Astrocyte of the spinal cord (primary cell): ENCODE measurements at places on chromosomes 5 and 9.

DNA sequence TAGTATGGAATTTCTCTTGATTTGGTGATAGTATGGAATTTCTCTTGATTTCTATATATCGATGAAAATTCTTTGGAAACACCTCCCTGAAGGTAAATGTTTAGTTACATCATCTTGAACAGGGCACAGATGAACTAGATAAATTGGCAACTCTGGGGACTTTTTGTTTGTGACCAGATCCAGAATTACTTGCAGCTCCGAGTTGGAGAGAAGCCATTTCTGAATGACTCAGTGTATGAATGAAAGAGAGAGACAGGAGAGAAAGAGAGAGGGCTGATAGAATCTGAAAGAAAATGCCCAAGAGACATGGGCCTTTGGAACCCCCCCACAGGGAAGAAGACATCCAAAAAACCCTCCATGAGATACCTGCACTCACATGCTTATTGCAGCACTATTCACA lies 14.1 kb downstream of the TNFSF15 start:
- no peak for DNase-seq

- peak; percentile 96 for DNase-seq
Measured at GRCh38 chr5:132293992-132294727, at the start of gene SLC22A4. TSS of gene SLC22A4 (plus strand) at chr5:132294394. CDS start at chr5:132294617, 223 bp downstream.

GRCh38 chr5:6581090-6581489 lies 51.8 kb downstream of the NSUN2 start:
- DNase-seq, result no peak

DNA sequence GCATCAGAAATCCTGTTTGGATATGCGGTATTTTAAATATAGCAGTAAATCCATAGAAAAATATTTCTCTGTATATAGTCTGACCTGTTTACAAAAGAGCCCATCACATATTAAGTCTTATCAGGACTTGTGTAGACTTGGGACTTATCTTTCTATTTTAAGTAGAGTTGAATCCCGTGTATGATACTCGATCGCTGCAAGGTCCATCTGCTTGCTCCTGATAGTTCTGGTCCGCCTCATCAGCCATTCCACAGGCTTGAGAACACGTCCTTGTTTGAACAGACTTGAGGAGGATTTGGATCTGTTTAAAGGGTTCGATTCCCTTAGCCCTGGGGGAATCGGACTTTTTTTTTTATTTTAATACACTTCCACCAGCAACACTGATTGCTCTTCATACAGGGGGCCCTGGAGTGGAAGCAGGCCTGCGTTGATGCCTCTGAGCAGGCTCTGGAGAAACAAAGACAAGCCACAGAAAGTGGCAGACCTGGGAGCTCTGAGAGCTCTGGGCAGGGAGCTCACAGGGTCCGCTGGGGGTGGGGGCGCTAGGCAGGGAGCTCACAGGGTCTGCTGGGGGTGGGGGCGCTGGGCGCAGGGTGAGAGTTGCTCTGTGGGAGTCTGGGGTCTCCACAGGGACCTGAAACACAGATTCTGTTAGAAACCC lies 112.2 kb downstream of the MVB12B start:
- no peak for DNase-seq

DNA sequence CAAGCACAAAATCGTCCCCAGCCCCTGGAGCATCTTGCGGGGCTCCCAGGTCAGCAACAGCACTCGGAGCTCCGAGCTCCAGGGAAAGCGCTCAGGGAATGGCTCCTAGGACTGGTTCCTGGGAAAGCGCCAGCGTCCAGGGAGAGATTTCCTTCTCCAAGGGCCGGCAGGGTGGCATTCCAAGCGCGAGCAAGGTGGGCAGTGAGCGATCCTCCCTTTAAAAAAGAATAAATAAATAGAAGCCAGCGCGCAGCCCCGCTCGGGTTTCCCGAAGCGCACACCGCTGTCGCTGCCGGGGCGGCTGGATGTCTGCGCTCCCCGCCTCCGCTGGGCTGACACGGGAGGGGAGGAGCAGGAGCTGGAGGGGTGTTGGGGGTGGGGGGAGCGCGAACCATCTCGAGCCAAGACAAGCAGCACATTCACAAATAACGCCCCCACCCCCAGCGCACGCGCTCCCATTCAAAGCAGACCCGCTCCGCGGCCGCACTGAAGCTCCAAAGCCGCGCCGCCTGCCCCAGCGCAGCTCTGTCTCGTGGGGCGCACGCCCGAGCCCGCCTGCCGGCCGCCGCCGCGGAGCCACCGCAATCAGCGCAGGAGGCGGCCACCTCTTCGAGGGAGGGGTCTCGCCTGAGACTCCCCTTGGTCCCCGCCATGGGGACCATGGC lies 327.4 kb downstream of the SH3GL2 start:
- no peak for DNase-seq

DNA sequence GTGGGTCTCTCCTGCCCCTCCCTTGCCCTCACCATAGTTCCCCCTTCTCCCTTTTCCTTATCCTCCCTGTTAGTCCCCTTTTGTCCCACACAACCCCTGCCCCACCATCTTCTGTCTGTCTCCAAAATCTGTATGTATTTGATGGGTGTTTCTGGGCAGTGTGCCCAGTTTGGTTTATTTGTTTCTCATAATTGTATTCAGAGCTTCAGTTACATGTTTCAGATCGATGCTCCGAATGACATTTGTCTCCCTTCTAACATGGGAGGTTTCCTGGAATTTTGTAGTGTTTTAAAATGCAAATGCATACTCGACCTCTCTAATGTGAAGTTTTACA lies 22.2 kb downstream of the FBXL7 start:
- DNase-seq, result no peak

- no peak for DNase-seq
Measured at GRCh38 chr9:133969681-133970580, 22.2 kb downstream of the VAV2 start.

GRCh38 chr5:32975656-32976375 lies 264.7 kb downstream of the NPR3 start:
- DNase-seq, result no peak

GRCh38 chr9:108586471-108587139 lies 269.2 kb downstream of the ACTL7B start:
- DNase-seq, result no peak

GRCh38 chr9:128251732-128252100 lies 24.1 kb downstream of the GOLGA2 start:
- no peak for DNase-seq

- DNase-seq, result no peak
Measured at GRCh38 chr9:79213417-79214125, 358.2 kb upstream of the TLE4 start.

DNA sequence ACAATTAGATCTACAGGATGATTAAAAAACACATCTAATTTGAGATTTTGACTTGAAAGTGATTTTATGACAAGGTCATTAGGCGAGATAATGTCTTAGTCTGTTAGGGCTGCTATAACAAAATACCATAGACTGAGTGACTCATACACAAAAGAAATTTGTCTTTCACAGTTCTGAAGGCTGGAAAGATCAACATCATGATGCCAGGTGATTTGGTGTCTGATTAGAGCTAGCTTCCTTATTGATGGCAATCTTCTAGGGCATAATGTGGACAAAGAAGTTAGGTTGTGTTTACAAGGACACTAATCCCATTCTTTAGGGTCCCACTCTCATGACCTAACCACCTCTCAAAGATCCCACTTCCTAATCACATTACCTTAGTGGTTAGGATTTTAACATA lies 256.7 kb downstream of the TUSC1 start:
- no peak for DNase-seq

DNA sequence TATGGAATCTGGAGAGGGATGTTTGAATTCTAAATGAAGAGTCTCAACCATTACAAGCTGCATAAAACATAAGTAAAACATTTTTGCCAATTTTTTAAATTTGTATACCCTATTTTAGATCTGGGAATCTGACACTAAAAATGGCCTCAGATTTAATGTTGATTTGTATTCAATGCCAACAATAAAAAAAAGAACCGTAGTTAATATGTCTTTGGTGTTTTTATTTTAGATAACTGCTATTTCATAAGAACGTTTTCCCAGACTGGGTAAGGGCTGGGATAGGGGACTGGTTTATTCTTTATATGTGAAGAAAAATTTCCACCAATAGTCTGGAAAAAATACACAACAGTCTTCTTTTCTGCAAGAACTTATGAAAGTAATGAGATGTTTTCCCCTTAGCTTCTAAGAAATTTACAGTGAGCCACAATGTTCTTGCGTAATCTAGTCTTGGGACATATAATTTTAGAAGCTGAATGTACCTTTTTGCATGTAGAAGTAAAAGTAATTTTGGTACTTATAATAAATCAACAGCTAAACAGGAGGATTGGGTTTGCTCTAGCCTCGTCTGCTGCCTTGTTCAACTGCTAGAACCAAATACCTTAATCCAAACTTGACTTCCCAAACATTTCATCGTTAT lies 244.6 kb upstream of the EFNA5 start:
- no peak for DNase-seq

DNA sequence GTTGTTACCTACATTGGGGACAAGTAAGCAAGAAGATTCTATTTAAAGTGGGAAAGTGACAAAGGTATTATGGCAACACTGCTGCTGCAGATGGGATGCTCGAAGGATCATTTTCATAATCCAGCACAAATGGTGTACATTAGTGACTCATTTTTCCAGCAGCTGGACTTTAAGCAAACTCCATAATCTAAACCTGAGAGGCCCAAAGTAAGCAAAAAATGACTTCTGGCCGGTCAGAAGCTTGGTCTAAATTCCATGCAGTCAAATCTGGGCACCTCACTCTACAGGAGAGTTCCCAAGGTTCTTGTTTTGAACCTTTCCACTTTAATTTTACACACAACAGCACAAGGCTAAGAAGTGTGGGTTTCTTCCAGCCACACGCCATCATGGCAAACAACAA lies 43.6 kb upstream of the TRAF1 start:
- DNase-seq, result no peak

GRCh38 chr5:164721116-164721515 lies 1215.7 kb downstream of the MAT2B start:
- no peak for DNase-seq

DNA sequence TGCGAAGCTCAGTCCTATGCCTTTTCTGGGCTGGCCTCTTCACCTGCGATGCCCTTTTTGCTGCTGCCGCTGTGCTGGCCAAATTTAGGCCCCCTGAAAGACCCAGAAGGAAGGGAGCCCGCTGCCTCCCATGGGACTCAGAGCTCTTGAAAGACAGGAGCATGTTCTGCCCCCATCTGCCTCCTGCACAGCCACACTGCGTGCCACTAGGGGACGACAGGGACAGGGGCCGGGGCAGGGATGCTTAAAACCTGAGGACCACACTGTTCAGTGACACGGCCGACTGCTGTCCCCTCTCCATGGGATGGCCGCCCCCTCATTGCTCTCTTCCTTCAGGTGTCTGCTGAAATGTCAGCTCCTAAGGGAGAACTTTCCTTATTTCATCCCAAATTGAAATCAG lies 132.4 kb downstream of the ADAMTS2 start:
- DNase-seq, result no peak

DNA sequence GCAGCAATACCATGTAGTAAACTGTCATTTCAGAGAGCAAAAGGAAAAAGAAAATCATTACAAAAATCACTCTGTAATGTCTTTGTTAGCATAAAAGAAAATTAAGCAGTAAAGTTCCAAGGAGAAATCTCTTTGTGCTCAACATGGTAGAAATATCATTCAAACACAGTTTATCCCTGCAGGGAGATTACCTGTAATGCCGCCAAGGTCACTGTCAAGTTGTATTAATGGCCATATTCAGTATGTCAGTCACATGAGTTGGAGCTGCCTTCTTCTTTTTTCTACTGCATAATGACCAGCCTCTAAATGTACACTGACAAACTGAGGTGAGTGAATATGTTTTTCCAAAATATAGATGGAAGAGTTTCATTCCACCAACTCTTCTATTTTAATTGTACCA lies 36.5 kb downstream of the MEF2C start:
- DNase-seq, result no peak

DNA sequence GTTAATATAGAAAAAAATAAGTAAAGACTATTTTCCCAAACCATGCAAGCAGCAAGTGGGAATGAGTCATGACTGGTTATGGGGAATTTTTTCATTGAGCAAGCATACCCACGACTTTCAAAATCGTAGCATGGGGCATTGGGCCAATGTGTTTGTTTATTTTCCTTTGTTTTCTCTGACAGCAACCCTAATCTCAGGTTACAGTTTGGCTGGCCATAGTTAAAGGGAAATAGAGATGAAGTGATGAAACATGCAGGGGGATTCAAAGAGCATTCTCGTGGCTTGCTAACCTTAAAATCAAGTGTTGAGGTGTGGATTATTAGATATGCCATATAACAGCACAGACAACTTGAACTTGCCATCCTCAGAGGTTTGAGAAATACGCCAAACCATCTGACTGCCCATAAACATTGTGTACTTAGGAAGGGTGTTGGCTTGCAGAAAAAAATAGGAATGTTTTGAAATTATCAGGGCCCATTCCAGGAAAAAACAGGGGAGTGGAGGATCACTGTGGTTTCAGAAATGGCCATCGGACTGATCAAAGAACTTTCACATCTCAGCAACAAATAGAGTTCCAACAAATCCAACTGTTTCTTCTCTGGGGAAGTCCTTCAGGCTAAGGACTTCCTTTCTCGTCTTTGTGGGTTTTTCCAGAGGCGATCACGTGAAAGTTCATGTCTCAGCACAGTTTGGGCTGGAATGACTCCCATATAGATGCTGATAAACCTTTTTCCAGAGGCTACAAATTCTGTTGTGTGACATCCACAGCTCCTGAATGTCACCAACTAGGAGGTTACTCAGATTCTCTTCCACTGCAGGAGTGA lies 259.1 kb downstream of the SYK start:
- DNase-seq, result peak; percentile 98

GRCh38 chr9:71303351-71303750 lies 181.9 kb upstream of the TRPM3 start:
- DNase-seq, result no peak

GRCh38 chr9:35861161-35861897 lies 8.9 kb downstream of the OR13J1 start:
- no peak for DNase-seq

- DNase-seq, result no peak
Measured at GRCh38 chr9:127290561-127291065, 26.0 kb downstream of the GARNL3 start.

DNA sequence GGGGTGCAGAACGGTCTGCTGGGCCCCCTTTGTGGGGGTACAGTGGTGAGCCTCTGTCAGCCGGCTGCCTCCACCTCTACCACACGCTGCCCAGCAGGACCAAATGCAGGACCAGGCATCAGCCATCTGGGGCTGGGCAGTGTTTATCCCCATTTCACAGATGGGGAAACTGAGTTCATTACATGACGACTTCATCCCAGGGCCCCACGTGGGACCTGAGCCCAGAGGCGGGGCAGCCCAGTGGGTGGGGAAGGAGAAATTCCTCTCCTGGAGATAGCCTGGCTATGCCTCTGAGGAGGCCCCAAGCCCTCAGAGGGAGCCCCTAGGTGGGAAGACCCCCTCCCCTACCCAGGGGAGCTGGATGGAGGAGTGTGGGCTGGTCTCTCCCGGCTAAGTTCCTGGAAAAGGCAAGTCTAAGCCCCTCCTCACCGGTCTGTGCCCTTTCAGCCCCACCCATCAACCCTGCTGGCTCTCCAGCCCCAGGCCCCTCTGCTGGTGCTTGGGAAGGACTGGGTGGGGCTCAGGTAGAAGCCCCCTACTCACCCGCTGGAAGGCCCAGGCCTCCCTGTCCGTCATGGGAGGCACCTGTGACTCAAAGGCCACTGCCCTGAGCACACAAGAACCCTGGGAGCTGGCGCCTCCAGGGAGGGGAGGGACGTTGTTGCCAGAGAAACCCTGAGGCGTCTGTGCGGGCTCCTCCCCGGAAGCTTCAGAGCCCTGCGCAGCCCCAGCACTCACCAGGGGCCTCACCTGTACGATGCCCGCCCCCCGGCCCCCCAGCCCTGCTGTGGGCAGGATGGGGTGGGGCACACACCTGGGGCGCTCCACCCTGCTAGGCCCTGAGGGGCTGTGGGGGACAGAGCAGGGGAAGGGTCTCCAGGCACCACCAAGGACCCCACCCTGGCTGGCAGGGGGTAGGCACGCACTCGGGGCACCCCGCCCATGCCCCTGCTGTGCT lies 7.4 kb upstream of the CCDC187 start:
- no peak for DNase-seq

- no peak for DNase-seq
Measured at GRCh38 chr5:108420755-108421154, 38.9 kb upstream of the FBXL17 start.
